Hepatocyte (in vitro differentiated cells): ENCODE measurements at places on chromosomes 16 and 17. TPM values are rescaled to one million over a fixed set of nuclear protein-coding genes. Genes with fewer than 3 reads are reported as not detected.

- DNase-seq: peak; percentile 62
- H3K4me3 ChIP-seq: peak within 1 kb of the TSS; percentile 90
- H3K27ac ChIP-seq: peak within 1 kb of the TSS; percentile 90
- H3K4me1 ChIP-seq: peaks cover 17% of the 10 kb centered on the region
- H3K36me3 ChIP-seq: no peaks in the 10 kb centered on the region
These were observed at the start of gene WNK4 for GRCh38 chr17:42779936-42780850. WNK4 (plus strand) TSS chr17:42780610; CDS start chr17:42780699, 89 bp downstream.

DNA sequence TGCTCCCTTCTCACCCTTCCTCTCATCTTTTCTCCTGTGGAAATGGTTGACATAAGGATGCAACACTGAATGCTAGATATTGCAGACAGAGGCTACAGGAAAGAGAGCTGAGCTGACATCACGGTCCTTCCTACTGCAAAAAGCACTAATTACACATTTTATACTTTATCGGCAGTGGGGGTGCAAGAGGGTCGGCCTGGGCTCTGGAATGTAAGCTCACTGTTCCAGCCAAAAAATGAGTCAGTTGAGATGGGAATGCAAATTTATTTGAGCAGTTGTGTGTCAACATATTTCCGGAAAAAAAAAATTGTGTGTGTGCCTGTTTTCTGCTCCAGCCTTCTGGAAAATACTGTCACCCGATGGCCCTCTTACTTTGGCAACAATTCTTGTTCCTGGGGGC, 14.1 kb upstream of the MRTFB start:
- no peaks in the 10 kb centered on the region for H3K27me3 ChIP-seq
- no peaks in the 10 kb centered on the region for H3K36me3 ChIP-seq
- no peak for DNase-seq

GRCh38 chr17:29010586-29010985, 4.8 kb upstream of the SEZ6 start:
- no peak overlapping the region for H3K27ac ChIP-seq
- H3K4me3 ChIP-seq: no peak overlapping the region
- no peak for DNase-seq
- peaks cover 56% of the 10 kb centered on the region for H3K27me3 ChIP-seq

GRCh38 chr16:66099306-66099705, 267.2 kb upstream of the CDH5 start:
- H3K4me3 ChIP-seq: no peak overlapping the region
- H3K4me1 ChIP-seq: peaks cover 4% of the 10 kb centered on the region
- no peaks in the 10 kb centered on the region for H3K27me3 ChIP-seq
- DNase-seq: no peak
- no peaks in the 10 kb centered on the region for H3K36me3 ChIP-seq

The BCO1 gene
- 2.0 and 2.4 TPM in 2 replicates for total RNA-seq

The SLC35G6 gene
- total RNA-seq: 0.24 TPM in 1 of 2 replicates, not detected in the other
